ENCODE measurements at places on chromosomes 7 and 10.
A peak's percentile ranks its signal among the peaks of the same experiment; 100 is the strongest.

DNA sequence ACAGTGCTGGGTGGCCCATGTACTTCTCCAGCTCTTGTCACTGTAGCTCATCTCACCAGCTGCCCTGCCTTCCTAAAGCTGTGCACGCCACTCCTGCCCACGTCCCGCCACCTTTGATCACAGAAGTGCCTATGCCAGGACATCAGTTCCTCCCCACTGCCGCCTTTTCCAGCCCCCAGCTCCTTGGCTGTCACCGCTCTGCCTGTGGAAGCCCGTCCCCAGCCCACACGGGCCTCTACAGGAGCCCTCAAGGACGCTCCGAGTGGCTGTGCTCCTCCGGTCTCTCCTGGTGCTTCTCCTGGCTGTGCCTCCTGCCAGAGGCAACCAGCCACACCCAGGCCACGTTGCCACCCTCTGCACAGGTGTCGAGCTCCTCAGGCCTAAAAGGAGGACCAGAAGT lies 19.3 kb upstream of the INMT start:
- DNase-seq = no peak

- no peak for DNase-seq
Measured at GRCh38 chr10:58102897-58103296, 164.8 kb downstream of the IPMK start.

- no peak for DNase-seq
Measured at GRCh38 chr10:117163954-117164548, 26.0 kb upstream of the VAX1 start.

- no peak for DNase-seq
Measured at GRCh38 chr7:149871576-149871975, 2.2 kb upstream of the ATP6V0E2 start.

DNA sequence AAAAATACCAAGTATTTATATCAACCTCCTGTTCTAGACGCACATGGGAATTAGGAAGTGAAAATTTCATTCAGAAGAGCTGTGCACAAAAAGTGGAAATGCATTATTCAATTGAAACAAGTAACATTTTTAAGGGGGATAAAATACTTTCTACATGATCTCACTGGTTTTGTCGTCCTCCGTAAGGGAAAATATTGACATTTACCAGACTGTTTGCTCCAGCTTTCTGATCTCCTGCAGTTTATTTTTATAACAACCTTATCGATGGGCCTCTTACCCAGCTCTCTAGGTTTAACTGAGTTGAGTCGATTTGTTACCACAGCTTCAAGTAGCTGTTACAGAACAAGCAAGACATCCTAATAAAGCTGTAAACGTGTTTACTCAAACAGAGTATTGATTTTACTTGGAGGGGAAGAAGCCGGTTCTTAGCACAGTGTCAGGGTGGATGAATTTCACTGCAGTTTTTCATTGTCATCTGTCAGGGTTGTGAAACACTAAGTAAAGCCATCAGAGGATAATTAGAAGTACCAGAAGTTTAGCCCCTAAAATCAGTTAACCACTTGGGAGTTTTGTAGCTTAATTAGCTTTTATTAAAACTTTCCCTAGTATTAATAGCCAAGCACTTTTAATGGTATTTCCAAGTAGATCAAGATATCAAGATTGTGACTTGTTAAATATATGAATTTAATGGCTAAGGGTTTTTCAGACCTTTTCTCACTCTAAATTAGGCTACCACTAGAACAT lies 142.6 kb upstream of the KAT6B start:
- no peak for DNase-seq

DNA sequence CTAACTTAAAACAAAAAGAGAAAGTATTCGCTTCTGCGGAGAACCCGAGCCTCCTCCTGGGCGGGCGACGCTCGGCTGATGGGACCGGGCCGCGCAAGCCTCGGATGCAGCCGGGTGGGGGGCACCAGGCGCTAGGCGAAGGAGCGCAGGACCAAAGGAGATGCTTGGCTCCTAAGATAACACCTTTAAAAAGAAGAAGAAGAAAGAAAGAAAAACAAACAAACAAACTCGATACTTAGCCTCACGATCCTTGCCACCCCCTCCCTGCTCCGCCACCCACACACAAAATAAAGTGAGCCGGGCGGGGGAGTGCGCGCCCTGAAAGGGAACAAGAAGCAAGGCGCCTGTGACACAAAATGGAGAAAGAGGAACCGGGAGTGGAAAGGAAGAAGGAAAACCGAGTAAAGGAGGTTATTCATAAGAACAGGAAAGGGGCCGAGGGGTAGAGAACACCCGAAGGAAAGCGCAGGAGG lies 34.0 kb upstream of the EBLN1 start:
- peak; percentile 78 for DNase-seq

DNA sequence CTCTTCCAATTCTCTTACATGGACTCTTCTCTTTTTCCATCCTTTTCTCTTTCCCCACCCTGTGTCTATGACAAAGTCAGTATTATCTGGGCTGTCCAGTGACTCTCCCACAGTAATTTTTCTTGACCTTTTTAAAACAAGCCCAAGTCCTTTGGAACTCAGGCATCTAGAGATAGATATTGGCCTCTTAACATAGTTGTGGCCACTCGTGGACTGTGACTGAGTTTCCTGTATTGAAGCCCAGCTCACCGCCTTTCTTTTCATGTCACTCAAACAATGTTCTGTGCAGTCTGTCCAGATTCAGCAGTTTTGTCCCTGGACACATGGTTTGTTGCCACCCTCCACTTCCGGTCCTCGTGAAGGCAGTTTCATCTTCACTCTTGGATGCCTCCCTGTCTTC lies 110.9 kb upstream of the CDC14C start:
- DNase-seq = no peak

DNA sequence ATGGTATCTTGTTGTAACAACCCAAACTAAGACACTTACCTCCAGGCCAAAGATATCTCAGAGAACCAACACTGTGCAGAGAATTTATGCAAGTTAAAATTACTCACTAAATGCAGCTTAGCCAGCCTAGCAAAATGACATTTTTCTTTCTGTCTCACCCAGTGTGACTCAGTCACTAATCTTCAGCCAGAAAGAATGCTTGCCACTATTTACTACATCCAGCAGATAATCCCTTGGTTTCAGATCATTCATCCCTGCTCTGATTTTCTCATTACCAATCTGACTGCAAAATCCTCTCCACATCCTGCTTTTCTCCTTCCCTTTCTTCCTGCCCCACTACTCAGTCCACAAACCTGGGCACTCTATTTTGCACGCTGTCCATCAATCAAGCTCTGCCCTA lies 93.5 kb upstream of the NEBL start:
- DNase-seq = peak; percentile 72

DNA sequence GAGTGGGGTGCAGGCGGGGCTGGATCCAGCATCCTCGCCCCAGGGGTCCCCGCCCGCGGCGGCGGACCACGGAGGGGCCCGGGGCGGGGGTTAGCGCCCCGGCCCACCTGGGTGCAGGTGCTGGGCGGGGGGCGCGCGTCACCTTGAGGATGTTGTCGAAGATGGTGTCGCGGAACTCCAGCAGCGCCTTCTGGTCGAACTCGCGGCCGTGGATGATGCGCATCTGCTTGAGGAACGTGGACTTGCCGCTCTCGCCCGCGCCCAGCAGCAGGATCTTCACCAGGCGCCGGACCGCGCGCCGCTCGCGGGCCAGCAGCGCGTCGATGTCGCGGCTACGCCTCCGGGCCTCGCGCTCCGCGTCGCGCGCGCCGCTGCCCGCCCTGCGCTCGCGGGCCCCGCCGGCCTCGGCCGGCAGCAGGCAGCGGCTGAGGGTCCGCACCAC lies 376 bp downstream of the GNA12 start:
- peak; percentile 82 for DNase-seq

DNA sequence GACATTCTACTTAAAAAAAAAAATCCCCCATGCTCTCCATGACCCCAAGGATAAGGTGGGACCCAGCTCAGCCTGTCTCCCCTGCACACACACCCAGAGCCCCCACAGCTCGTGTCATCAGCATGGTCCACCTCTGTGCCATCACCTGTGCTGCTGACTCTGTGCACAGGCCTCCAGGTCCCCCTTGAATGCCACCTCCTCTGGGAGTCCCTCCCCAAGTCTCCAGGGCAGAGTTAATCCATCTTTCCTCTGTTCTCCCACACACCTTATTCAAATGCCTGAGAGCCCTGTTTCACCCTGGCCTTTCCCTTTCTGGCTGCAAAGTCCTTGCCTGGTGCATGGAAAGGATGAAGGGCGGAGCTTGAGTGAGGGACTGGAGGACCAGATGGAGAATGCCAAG lies 194.1 kb upstream of the LYZL2 start:
- DNase-seq = no peak

- no peak for DNase-seq
Measured at GRCh38 chr10:26213157-26213800, 3.3 kb upstream of the GAD2 start.

- no peak for DNase-seq
Measured at GRCh38 chr10:64257704-64258103, 736.5 kb downstream of the REEP3 start.

DNA sequence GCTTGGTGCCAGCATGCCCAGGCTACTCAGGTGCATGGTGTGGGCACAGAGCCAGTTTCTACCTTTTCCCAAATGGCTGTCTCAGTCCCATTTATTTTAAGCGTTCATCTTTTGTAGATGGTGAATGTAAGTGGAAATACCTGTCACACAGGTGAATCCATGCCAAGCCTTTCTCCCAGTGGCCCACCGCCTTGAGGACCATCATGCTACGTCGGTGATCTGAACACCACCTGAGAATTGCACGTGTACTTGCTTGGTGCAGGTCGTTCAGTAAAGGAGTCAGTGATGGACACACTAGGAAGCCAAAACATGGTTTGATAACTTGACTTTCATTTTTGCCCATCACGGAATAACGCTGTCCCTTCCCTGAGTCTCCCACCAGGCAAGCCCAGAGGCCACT lies 666.7 kb upstream of the FOXK1 start:
- DNase-seq = no peak

DNA sequence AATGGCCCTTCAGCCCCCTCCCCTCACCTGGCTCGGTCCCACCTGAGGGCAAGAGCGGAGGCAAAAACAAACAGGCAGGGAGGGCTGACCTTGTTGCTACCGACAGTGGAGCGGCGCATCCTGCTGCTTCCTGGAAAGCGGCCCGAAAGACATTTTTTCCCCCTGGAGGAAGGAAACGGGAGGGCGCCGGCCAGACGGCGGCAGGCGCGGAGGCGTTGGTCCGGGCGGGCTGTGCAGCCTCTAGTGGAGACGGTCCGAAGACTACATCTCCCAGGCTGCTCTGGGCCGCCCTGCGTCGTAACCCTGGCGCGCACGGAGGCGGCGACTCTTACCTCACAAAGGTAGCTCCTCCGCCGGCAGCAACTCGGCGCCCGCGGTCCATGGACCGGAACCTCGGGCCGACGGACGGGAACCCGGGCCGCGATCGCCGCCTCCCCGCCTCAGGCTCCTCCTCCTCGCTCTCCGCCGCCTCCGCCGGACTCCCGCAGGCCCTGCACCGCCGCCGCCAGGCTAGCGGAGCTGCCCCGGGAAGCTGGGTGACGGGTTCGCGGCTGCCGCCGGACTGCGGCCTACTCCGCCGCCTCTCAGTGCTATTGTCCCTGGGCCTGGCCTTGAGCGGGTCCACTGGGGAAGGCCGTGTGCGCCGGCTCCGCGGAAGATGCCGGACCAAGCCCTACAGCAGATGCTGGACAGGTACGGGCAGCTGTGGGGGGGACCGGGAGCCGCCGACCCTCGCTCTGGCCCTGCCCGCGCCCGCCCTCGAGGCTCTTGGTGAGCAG lies at the start of the genes CPEB3 and MARCHF5:
TSS of gene CPEB3 (minus strand) at position 242 of the 779 bp plus-strand sequence. CDS start 50,728 bp downstream, outside the sequence.
TSS of gene MARCHF5 (plus strand) at position 331 of the 779 bp plus-strand sequence. CDS start at position 659, 328 bp downstream.
- DNase-seq = peak; percentile 99

- DNase-seq = no peak
Measured at GRCh38 chr10:132422903-132423825, 26.2 kb downstream of the PWWP2B start.

- DNase-seq = no peak
Measured at GRCh38 chr10:73645251-73645650, 4.0 kb upstream of the MYOZ1 start.
